ENCODE measurements at places on chromosomes 11 and 22.

DNA sequence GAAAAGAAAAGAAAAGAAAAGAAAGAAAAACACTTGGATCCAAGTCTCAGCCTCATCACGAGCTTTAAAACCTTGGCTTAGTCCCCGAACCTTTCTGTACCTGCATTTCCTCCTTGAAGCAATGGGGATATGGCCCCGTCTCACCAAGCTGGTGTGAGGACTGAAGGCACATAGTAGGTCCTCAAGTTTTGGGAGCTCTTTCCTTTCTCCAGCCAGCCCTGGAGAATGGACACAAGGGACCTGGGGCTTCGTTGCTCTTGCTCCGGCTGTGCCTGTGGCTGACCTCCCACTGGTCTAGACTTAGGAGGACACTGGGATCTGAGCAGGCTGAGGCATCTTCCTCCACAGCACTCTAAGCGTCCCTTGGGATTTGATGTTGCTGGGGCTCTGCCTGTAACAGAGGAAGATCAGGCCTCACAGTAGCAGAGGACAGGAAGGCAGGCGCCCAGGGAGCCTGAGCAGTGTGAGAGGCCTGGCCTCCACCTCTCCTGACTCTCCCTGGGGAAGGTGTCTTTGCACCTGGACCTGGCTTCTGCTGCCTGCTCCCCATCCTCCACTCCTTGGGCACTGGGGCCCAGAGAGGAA, 32.8 kb downstream of the KCNC1 start:
- no peak for DNase-seq

DNA sequence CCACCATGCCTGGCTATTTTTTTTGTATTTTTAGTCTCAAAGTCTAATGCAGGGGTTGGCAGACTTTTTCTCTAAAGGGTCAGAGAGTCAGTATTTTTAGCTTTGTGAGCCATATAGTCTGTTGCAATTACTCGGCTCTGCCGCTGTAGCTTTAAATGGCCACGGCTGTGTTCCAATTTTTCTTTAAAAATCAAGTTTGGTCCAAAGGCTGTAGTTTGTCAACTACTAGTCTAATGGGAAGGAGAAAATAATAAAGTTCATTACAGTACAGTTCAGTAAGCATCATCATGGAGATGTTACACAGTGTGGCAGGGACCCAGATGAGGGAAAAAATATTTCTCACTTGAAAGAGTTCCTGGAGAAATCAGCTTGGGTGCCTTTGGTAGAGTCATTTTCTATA, 107.6 kb downstream of the CSNK2A3 start:
- no peak for DNase-seq

DNA sequence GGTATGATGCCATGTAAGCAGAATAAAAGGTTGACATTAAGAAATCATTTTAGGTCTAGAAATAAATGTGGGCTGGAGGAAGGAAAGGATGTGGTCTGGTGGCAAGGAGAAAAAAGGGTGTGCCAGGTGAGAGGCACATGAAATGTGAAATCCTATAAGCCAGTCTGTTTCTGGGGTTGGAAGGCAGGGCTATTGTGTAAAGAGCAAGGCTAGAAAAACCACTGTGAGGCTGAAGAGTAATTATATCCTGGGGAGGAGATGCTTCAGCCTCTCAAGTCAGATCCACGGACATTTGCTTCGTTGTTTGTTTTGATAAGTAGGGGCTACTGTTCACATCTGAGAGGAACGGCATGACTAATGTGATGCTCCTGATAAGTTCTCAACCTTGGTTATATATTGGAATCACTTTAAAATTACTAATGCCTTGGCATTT, 77.5 kb upstream of the CTSC start:
- peak; percentile 65 for DNase-seq

DNA sequence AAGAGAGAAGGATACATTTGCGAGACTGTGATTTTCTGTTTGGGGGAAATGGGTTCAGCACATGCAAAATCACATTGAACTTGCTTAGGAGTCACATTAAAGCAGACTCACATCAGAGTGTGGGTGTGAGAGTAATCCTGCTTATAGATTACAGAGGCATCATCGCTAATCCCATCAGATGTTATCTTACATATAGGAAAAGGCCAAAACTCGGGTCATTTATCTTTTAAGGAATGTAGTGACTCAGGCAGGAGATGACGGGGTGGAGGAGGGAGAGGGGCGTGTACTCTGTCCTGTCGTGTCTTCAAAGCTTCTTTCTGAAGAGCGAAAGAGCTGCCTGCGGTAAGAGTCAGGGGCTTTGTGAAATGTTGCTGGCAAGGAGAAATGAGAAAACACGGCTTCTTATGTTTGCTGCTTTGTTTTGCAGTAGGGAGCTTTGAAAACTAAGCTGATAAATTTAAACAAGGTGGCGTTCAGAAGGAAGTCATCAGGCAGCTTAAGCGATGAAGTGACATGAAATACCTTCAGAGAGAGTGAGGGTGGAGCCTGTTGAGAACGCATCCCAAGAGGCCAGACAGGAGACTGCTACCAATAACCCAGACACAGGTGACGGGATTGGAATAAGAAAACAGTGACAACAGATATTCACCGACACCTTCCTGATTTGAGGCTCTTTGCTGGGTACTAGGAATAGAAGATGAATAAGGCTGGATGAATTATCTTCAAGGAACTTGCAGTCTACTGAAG, 2.2 kb upstream of the C11orf16 start:
- DNase-seq, result no peak

- DNase-seq, result no peak
Measured at GRCh38 chr11:28342716-28343115, 234.5 kb downstream of the METTL15 start.

- DNase-seq, result no peak
Measured at GRCh38 chr11:13433437-13433836, 29.6 kb downstream of the BTBD10 start.

DNA sequence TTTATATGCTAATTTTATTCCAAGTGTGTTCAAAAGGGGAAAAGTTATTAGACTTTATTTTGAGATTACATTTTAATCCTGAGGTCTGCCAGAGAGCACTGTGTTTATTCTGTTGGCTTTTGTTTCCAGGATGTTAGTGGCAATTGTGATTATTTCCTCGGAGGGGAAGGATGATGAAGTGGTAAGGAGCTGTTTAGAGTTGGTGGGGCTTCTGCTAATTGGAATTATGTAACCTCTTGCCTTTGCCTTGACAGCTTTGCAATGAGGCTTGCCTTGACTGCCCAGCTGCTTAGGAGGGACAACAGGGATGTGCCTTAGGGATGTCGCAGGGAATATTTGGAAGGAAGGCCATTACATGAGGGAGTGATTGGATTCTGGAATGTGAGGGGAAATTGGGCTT, 89.7 kb upstream of the E2F8 start:
- DNase-seq, result no peak

DNA sequence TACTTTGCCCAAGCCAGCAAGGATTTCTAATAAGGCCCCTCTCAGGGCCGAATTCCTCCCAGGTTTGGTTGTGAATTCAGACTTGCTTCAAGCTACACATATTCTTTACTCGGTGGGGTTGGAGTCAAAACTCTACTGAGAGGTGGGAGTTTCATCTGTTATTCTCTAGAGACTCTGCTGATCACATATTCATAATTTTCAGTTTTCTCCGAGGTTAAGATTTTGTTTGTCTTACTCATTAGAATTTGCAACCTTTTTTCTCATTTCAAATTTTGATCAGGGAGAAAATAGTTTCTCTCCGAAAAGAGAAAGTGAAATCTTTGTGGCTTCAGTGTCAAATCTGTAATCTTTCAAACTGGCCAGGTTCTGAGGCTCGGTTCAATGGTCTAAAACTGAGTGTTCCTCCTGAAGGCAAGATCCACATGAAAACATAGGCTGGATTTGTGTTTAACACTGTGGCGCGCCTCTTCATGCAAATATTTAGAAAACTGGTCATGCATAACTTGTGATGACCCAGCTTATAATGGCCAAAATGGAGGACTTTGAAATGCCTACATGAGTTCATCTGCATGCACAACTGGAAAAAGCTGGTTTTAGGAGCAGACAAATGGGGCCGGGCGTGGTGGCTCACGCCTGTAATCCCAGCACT, 21.5 kb upstream of the GSTP1 start:
- peak; percentile 57 for DNase-seq

GRCh38 chr11:14638561-14638960, 5.0 kb upstream of the PDE3B start:
- no peak for DNase-seq

GRCh38 chr11:72001834-72002591, 3.3 kb downstream of the IL18BP start:
- DNase-seq, result no peak

DNA sequence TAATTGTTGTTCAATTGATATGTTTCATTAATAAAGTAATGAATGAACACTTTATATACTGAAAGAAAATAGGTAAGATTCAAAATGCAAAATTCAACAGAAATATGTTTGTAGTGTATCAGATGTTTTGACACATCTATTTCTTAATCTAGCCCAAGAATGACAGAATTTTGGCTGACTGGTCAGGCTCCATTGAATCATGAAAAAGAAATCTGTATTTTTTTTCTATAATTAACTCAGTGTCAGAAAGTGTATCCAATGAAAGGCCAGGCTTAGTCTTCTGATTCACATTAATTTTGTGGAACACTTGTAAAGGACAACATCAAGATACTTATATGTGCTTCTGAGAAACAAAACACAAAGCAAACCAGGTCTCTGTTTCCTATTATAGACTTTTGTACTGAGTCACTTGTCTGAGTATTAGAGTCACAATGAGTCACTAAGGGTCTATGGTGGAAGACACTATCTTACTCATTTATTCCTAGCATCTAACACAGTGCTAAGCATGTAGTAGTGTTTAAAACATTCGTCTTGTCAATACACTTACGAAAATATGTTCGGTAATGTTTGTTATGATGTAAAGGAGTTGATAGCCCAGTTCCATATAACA, 297.7 kb upstream of the CCDC90B start:
- DNase-seq, result peak; percentile 57
